ENCODE measurements at places on chromosomes 5 and 9.

- no peak for DNase-seq
Observed at GRCh38 chr5:170087168-170087817, 18.4 kb upstream of the FOXI1 start.

DNA sequence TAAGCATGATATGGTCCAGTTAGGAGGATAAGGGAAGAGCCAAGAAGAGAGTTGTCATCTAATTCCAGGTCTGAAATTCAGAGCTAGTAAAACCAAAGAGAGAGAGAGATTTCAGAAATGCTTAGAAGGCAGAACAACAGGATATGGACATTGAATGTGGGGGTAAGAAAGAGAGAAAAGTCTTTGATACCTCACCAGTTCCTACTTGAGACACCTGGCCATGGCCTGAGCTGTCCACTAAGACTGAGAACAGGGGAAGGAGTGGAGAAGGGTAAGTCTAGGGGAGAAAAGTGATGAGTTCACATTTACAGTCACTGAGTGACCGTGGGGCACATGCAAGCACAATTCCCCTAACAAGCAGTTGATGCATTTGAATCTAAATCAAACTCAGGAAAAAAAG, 35.5 kb downstream of the TIMD4 start:
- no peak for DNase-seq

DNA sequence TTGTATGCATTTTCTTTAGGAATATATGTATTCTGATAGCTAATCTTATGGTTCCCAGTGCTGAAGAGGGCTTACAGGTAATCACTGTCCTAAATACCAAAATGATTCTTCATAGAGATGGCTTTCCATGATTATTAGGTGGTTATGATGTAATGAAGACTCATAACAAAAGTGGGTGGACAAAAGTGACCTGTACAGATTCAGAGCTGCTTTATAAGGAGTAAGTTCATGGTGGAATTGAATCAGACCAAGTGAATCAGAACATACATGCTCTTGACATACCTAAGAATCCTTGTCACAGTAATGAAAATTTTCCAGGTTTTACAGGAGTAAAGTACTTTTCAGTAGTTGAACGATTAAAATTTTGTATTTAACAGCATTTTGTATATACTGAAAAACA, 105.6 kb downstream of the NIPBL start:
- DNase-seq = no peak

GRCh38 chr5:93909356-93909755, 168.0 kb upstream of the POU5F2 start:
- DNase-seq = no peak

- no peak for DNase-seq
Observed at GRCh38 chr9:37329576-37329975, 92.9 kb upstream of the GRHPR start.

- no peak for DNase-seq
Observed at GRCh38 chr9:79129865-79130480, 441.8 kb upstream of the TLE4 start.

DNA sequence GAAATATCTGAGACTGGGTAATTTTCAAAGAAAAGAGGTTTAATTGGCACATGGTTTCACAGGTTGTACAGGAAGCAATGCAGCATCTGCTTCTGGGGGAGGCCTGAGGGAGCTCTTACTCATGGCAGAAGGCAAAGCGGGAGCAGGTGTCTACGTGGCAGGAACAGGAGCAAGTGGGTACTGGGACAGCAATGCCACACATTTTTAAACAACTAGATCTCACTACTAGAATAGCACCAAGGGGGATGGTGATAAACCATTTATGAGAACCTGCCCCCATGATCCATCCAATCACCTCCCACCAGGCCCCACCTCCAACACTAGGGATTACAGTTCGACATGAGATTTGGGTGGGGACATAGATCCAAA, 47.6 kb upstream of the HOMER1 start:
- DNase-seq = no peak

DNA sequence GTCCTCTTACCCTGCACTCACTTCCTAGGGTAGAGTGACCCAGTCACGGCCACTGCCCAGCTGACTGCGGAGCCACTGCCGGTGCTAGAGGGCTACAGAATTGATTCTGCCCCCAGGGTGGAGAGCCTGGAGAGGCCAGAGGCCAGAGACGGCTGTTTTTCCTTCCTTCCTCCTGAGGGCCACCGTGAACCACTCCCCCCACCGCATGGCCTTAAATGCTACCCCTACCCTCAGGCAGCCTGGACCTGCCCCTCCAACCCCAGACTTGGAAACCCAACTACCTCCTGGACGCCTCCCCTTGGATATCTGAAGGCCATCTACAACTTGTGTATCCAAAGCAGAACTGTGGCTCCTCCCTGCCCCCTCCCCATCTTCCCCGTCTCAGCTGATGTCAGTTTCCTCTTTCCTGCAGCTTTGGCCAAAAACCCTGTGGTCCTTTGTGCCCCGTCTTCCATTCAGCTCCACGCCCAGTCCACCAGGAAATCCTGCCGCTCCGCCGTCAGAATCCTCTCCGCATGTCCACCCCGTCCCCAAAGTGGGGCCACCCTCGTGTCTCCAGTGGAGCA, 16.3 kb downstream of the SH2D3C start:
- DNase-seq = no peak

GRCh38 chr9:93114984-93115335, 18.9 kb downstream of the CARD19 start:
- DNase-seq = peak; percentile 18

DNA sequence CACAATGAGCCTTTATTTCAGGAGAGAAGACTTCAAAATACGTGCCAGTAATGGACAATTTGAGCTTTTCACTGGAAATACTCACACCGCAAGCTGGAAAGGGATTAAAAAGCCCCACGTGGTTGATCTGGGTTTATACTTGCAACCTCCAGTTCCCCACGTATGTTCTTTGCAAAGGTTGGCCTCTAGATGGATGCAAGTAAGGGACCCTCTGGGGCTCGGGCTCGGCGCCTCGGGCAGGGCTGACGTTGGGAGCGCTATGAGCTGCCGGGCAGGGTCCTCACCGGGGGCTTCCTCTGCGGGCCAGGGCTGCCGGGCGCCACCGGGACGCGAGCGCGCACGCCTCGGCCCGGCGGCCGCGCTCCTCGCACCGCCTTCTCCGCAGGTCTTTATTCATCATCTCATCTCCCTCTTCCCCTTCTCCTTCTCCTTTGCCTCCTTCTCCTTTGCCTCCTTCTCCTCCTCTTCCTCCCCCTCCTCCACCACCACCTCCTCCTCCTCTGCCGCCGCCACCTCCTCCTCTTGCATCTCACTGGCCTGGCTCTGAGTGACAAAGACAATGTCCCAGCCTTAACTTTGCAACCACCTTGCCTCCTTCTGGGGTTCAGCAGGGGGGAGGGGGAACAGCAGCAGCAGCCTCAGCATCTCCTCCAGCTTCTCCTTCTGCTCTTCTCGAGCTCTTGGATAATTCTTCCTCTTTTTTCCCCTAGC, 701 bp upstream of the ZNF462 start:
- DNase-seq = peak; percentile 61

GRCh38 chr9:28051559-28052503, 478.6 kb upstream of the C9orf72 start:
- no peak for DNase-seq

DNA sequence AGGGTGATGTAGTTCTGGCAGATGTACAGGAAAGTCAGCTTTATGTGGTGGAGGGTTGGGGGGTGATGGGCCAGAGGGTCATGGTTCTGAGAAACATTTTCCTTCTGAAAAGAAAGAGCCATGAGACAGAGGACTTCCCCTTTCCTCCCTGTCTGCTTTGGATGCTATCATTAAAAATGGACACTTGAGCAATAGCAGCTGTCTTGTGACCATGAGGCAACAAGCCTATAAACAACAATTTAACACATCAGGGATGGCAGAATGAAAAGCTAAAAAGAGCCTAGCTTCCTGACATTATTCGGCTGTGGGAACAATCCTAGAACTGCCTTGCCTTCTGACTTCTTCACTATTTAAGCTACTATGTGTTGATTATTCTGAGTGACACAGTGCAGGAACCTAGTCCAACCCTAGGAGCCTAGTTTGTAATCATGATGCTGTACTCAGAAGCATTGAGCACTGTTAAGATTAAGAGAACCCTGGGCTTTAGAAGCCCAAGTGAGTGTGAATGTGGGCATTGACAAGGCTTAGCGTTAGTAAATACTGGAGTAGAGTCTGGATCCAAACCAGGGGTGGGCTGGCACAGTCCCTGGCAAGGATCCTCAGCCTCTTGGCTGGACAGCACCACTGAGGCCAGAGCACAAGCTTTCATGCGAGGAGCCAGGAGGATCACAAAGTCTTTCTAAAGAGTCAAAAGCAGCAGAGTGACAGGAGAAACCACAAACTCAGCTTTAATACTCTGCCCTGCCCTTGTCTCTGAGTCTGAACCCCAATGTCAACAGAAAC, 178.5 kb upstream of the EGFLAM start:
- no peak for DNase-seq

DNA sequence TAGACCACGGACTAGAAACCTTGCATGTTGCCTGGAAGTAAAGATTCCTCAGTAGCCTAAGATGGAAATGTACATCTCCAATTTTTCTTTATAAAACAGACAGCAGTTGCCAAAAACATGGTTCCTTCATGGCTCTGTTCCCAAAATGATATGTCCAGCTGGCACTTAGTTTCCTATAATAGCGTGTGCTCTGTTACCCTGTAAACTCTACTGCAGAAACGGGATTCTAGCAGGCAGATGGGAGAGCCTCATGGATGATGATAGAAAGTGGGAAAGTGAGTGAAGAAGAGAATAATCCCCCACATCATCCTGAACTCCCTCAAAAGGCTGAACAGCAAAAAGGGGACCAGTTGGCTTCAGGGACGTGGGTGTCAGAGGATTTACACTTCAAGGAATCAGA, 118.2 kb downstream of the FRMD3 start:
- DNase-seq = no peak

GRCh38 chr5:75611311-75612225, at the start of gene ANKDD1B:
ANKDD1B (plus strand) TSS chr5:75611453; CDS start chr5:75611635, 182 bp downstream.
- no peak for DNase-seq

GRCh38 chr5:173735184-173735583, 118.7 kb upstream of the BOD1 start:
- no peak for DNase-seq

GRCh38 chr5:123710031-123710430, 198.1 kb downstream of the CSNK1G3 start:
- DNase-seq = no peak

GRCh38 chr9:128946571-128947276, 679 bp downstream of the DOLK start:
- no peak for DNase-seq

DNA sequence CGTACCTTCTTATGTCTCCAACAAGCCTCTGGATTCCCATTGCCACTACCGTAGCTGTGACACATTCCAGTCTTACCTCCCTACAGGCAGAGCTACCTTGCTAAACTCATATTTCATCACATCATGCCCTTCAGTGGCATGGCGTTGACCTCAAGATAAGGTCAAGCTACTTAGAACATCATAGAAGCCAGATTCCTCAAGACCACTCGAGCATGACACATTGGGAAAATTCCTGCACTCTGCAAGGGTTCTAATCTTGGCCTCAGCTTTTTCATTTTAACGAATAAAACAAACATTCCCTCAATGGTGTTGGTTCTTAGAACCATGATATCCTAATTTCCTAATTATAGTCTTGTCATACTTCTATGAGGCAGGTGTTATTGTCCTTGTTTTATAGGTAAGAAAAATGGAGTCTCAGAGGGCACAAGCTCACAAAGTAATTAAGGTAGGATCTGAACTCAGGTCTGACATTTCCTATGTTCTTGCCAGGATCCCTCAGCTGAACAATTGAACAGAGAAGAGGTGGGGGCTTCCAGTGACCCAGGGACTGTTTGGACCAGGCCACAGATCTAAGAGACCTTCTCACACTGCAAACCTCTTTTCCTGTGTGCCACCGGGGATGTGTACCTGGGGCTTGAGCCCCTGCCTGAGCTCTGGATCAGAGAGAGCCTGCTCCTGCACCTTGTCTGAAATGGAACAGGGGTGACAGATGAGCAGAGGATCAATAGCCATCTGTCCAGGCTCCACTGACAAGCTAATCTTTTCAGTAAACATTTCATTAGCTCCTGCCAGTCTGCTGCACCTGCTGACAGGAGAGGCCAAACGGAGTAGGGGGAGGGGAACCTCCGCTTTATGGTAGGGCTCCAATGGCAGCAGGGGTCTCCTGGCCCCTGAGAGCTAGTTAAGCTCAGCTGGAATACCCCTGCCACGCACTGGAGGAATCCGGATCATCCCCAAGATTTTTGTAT, 49.3 kb downstream of the ALG2 start:
- DNase-seq = no peak

- no peak for DNase-seq
Observed at GRCh38 chr9:133050142-133050541, 11.6 kb upstream of the CEL start.

GRCh38 chr5:179912951-179913350, 5.3 kb upstream of the TBC1D9B start:
- DNase-seq = no peak

- no peak for DNase-seq
Observed at GRCh38 chr9:6564360-6564759, 81.2 kb downstream of the GLDC start.

DNA sequence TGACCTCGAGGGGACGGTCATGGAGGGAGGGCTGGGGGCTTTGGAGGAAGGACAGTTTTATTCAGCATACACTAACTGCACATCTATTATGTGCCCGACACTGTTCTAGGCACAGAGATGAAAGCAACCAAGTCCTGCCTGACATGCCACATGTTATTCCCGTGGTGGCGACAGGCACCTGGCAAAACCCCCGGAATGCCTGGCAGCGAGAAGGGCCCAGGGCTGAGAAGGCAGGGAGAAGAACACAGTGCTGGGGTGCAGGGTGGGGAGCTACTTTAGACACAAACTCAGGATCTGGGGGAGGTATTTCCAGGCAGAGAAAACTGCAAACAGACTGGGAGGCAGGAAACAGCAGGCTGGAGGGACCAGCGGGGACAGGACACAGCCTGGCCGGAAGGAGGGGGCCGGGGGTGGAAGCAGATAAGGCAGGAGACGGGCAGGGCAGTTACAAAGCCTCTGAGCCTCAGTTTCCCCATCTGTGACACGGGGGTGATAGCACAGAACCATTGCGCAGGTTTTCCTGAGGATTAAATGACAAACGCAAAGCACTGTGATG, 77.7 kb downstream of the STK10 start:
- no peak for DNase-seq

- no peak for DNase-seq
Observed at GRCh38 chr5:27462936-27463335, 424.6 kb upstream of the CDH9 start.

- DNase-seq = no peak
Observed at GRCh38 chr9:115022760-115023434, 92.5 kb upstream of the TNFSF8 start.

- no peak for DNase-seq
Observed at GRCh38 chr9:112884721-112885120, 6.0 kb downstream of the SLC46A2 start.

- DNase-seq = no peak
Observed at GRCh38 chr5:86645885-86646284, 28.1 kb downstream of the COX7C start.

All from Peyer's patch (tissue), 4 donors.